Karpas-422 (cell line): ENCODE measurements at places on chromosomes 4 and X. TPM values are rescaled to one million over a fixed set of nuclear protein-coding genes. Genes with fewer than 3 reads are reported as not detected.

- H3K27ac ChIP-seq, result no peak overlapping the region
- no peak for DNase-seq
- H3K4me1 ChIP-seq, result peaks cover 12% of the 10 kb centered on the region
- H3K36me3 ChIP-seq, result no peaks in the 10 kb centered on the region
Measured at GRCh38 chr4:40630335-40631021, 814 bp upstream of the RBM47 start.

- no peak for DNase-seq
- H3K4me3 ChIP-seq, result no peak overlapping the region
- no peaks in the 10 kb centered on the region for H3K4me1 ChIP-seq
- H3K36me3 ChIP-seq, result no peaks in the 10 kb centered on the region
Measured at GRCh38 chrX:115345615-115346014, 56.1 kb downstream of the LUZP4 start.

- DNase-seq, result no peak
- no peaks in the 10 kb centered on the region for H3K27me3 ChIP-seq
- no peaks in the 10 kb centered on the region for H3K36me3 ChIP-seq
- H3K27ac ChIP-seq, result no peak overlapping the region
Measured at GRCh38 chrX:21715337-21715736, 42.6 kb downstream of the SMPX start.

GRCh38 chrX:136480383-136480782, 7.4 kb upstream of the BRS3 start:
- H3K4me1 ChIP-seq, result peaks cover 13% of the 10 kb centered on the region
- no peak overlapping the region for H3K27ac ChIP-seq
- no peaks in the 10 kb centered on the region for H3K27me3 ChIP-seq
- H3K36me3 ChIP-seq, result no peaks in the 10 kb centered on the region

DNA sequence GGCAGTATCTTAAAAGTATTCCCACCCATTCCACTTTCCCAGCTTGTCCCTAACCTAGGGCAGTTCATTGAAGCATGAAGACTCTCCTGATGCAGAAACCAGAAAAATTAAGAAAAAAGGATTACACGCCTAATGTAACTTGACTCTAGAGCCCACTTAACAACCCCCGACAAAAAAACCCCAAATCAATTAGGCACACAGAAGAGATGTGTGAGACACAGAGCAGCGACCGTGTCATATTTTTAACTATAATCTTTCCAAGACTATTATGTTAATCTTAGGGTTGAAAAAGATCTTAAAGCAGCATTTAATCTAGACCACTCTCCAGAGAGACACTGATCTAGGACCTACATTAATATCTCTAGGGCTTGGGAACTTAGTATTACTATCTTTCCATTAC, 1.3 kb downstream of the YTHDC1 start:
- H3K4me1 ChIP-seq, result peaks cover 48% of the 10 kb centered on the region
- peaks cover 10% of the 10 kb centered on the region; the same call in 1 of the 2 replicates for H3K36me3 ChIP-seq
- peak overlapping the region; percentile 83 for H3K4me3 ChIP-seq
- DNase-seq, result peak; percentile 60
- H3K27ac ChIP-seq, result peak overlapping the region; percentile 63

ACOT9 gene
- 24.6 and 27.8 TPM in 2 replicates for total RNA-seq

SMIM10 gene
- total RNA-seq, result not detected in 2 replicates

DNA sequence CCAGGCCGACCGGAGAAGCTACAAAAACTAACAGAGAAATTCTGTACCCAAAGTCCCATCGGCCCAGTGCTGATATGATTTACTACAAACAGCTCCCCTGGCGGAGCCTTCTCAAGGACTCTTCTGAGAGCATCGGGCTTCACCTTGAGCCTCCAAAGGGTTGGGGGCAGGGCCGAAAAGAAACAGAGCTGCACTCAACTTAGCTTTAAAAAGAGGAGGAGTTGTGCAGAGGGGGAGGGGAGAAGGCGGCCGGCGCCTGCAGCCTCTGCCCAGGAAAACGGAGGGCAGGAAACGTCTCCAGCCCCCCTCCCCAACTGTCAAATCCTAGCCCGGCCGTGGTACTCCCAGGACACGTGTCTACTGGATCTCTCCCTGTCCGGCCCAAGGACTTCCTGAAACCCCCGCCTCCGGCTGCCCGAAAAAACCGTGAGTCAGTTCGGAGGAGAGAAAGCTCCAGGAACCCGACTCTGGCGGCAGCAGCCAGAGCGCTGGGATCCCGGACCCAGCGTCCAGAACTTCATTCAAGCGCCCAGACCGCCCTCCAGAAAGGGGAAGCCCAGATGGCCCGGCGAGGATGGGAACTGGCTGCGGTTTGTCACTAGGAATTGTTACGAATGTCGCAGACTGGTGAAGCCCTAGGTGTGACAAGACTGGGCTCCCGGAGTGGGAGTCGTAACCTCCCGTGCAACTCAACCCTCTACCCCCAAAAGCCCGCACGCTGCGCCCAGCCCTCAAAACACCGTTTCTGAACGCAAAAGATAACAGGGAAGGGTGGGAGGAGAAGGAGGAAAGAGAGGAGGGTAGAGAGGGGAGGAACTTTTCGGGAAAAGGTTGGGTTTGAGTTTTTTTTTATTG, 973 bp downstream of the ADAMTS3 start:
- DNase-seq, result no peak
- no peaks in the 10 kb centered on the region for H3K36me3 ChIP-seq
- H3K4me3 ChIP-seq, result no peak overlapping the region
- no peaks in the 10 kb centered on the region for H3K4me1 ChIP-seq
- H3K27ac ChIP-seq, result no peak overlapping the region

DNA sequence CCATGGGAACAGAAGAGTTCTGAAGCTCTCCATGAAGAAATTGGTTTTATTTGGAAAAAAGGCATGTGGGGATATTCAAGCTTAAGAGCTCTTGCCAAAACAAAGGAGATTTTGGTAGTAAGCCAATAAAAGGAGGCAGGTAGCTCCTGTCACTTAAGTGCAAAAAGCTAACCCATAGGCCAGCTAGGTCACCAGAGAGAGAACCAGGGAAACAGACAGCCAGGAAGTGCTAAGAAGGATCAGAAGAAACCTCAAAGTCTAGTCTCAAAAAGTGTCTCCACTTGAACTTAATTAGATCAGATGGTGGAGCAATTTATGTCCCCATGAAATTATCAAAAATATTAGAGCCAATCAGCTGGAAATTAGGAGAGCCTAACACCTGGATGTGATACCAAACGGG, 49.2 kb downstream of the CD40LG start:
- H3K4me1 ChIP-seq, result peaks cover 23% of the 10 kb centered on the region
- H3K36me3 ChIP-seq, result no peaks in the 10 kb centered on the region
- no peak for DNase-seq
- no peaks in the 10 kb centered on the region for H3K27me3 ChIP-seq
- no peak overlapping the region for H3K4me3 ChIP-seq
- no peak overlapping the region for H3K27ac ChIP-seq

DNA sequence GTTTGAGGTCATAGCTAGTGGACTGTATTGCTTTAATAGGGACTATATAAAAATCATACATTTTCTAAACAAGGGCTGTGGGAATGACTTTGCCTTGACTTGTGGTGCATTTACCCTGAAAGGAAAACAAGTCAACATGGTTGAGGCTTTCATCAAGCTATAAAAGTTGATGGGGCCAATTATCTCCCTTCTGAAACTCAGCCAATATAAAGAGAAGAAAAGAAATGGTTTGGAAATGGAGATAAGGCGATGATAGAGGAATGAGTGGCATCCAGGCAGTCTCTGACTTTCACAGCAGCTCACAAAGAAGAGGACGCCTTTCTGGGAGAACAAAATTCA, 118.7 kb downstream of the SMARCA1 start:
- H3K27ac ChIP-seq, result no peak overlapping the region
- no peaks in the 10 kb centered on the region for H3K27me3 ChIP-seq
- no peak overlapping the region for H3K4me3 ChIP-seq
- H3K4me1 ChIP-seq, result no peaks in the 10 kb centered on the region
- DNase-seq, result no peak

GRCh38 chr4:38952017-38952416, 80.2 kb downstream of the TMEM156 start:
- no peaks in the 10 kb centered on the region for H3K36me3 ChIP-seq
- H3K27ac ChIP-seq, result no peak overlapping the region
- H3K4me3 ChIP-seq, result no peak overlapping the region
- DNase-seq, result no peak

NPY2R gene
- not detected in 2 replicates for total RNA-seq

DNA sequence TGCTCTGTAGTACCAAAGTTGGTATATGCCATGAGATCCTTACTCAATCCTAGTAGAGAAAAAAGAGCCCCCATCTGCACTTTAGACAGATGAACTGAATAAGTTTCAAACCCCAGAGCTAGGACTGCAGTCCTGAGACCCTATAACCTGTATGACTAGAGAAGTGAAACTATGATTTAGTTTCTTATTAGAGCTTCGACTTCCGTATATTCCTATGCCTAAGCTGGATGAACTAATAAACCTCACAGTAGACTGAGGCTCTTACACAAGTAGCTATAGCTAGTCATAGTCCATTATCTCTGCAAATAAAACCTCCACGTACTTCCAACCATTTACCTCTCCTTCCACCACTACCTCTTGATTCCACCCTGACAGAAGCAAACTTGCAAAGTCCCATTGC, 6.3 kb upstream of the OTUD4 start:
- H3K27ac ChIP-seq, result no peak overlapping the region
- no peaks in the 10 kb centered on the region for H3K36me3 ChIP-seq
- peak; percentile 76 for DNase-seq
- 0 out of 2 replicates have a peak overlapping the region, but pooled peaks have one; percentile 1 for H3K4me3 ChIP-seq
- peaks cover 13% of the 10 kb centered on the region for H3K4me1 ChIP-seq

- no peak overlapping the region for H3K27ac ChIP-seq
- H3K27me3 ChIP-seq, result peaks cover 4% of the 10 kb centered on the region; the same call in 1 of the 2 replicates
- H3K4me3 ChIP-seq, result no peak overlapping the region
Measured at GRCh38 chr4:147927377-147928137, 195.7 kb downstream of the ARHGAP10 start.

DNA sequence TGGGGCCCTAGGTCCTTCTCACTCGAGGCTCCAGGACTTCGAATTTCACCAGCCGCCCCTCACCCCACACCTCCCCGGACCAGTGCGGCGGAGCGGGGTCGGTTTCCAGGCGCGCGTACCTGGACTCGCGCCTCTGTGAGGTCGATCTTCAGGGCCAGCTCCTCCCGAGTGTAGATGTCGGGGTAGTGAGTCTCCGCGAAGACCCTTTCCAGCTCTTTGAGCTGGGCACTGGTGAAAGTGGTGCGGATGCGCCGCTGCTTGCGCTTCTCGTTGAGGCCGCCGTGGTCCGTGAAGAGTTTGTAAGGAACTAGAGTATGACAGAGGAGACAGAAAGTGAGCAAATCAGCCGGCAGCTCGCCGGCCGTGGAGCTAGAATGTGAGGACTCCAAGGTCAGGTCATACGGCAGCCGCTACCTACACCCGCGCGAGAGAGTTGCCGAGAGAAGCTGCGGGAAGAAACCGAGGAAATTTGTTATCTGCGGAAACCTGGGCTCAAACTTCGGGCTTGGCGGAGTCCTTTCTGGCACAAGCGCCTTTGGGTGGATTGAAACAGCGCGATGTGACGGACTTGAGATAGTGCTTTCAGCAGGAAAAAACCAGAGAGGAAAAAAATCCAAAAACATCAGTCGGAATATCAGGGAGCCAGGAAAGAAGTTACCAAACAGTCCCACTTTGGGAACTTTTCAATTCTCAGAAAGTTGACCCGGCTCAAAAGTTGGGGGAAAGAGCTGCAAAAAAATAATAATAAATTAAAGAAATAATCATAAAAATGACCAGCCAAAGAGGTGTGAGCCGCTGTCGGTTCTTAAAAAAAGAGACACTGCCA, 1.1 kb downstream of the PHOX2B start:
- DNase-seq, result no peak
- H3K27me3 ChIP-seq, result no peaks in the 10 kb centered on the region
- no peak overlapping the region for H3K4me3 ChIP-seq
- no peaks in the 10 kb centered on the region for H3K36me3 ChIP-seq
- no peaks in the 10 kb centered on the region for H3K4me1 ChIP-seq
- H3K27ac ChIP-seq, result no peak overlapping the region

- no peak overlapping the region for H3K27ac ChIP-seq
- no peak for DNase-seq
- H3K4me1 ChIP-seq, result no peaks in the 10 kb centered on the region
- H3K4me3 ChIP-seq, result no peak overlapping the region
- no peaks in the 10 kb centered on the region for H3K36me3 ChIP-seq
Measured at GRCh38 chr4:78618436-78618835, 66.9 kb downstream of the ANXA3 start.

RAB33A gene
- total RNA-seq, result 10.3 and 25.8 TPM in 2 replicates

DNA sequence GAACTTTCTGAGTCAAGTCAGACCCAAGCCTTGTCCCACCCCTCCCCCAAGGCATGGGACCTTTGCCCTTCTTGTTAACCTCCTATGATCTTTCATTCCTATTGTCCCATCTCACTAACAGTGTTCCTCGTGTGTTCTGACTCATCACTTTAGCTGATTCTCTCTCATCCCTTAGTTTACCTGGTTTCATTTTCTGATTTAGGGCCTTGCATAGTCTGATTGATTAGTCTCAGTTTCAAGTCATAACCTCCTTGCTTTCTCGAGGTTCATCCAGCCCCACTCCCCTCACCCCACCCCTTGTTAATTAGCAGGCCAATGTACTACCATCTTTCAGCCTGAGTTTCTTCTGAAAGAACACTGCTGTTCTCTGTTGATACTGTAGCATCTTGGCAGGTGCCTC, 517.4 kb downstream of the RPA4 start:
- no peaks in the 10 kb centered on the region for H3K27me3 ChIP-seq
- no peak for DNase-seq
- H3K36me3 ChIP-seq, result no peaks in the 10 kb centered on the region
- H3K4me3 ChIP-seq, result no peak overlapping the region
- H3K27ac ChIP-seq, result peak overlapping the region; percentile 56; the same call in 1 of the 2 replicates
- peaks cover 68% of the 10 kb centered on the region for H3K4me1 ChIP-seq

GRCh38 chrX:16039363-16039762, 84.0 kb upstream of the GRPR start:
- no peak overlapping the region for H3K27ac ChIP-seq
- no peak overlapping the region for H3K4me3 ChIP-seq
- no peaks in the 10 kb centered on the region for H3K4me1 ChIP-seq
- no peaks in the 10 kb centered on the region for H3K36me3 ChIP-seq

BRS3 gene
- total RNA-seq, result not detected in 2 replicates
